Activated T-helper 1 cell treated with anti-CD3 and anti-CD28 coated beads, Interleukin-12 subunit alpha, Interleukin-12 subunit beta, Interleukin-2, Interleukin-4 antibody, amounts not matched to agents 30 ng/mL and 10 ng/mL and 1 ng/mL, durations not matched to agents 14 hours and 24 hours and 36 hours (primary cell): ENCODE measurements at places on chromosomes 3 and 15. TPM values are rescaled to one million over a fixed set of nuclear protein-coding genes. Genes with fewer than 3 reads are reported as not detected.

GRCh38 chr3:62942227-62942626 lies 67.0 kb upstream of the CADPS start:
- H3K27ac ChIP-seq, result no peak overlapping the region
- no peaks in the 10 kb centered on the region for H3K27me3 ChIP-seq
- DNase-seq, result no peak
- no peak overlapping the region for H3K4me3 ChIP-seq
- H3K36me3 ChIP-seq, result no peaks in the 10 kb centered on the region
- no peaks in the 10 kb centered on the region for H3K4me1 ChIP-seq

- peaks cover 5% of the 10 kb centered on the region for H3K27me3 ChIP-seq
- DNase-seq, result no peak
- H3K27ac ChIP-seq, result no peak overlapping the region
- H3K4me1 ChIP-seq, result no peaks in the 10 kb centered on the region
These were observed 46.5 kb downstream of the TP63 start for GRCh38 chr3:189677667-189678066.

DNA sequence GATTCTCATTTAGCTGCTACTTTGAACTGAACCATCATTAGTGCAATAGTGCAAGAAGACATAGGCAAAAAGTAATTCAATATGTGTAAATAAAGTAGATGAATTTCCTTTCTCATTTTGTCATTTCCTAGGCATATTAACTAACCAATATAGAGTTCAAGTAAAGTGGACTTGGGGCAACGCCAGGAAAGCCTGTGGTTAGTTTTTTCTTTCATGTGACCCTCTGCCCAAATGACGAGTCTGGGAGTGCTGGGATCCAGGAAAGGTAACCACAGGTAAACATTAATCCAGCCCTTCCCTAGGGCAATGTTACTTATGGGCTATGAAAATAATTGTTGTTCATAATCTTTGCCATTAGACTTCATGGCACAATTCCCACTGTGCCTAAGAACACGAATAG lies 181.0 kb downstream of the VPS13C start:
- H3K27me3 ChIP-seq, result no peaks in the 10 kb centered on the region
- no peak overlapping the region for H3K27ac ChIP-seq
- no peak overlapping the region for H3K4me3 ChIP-seq
- no peak for DNase-seq

DNA sequence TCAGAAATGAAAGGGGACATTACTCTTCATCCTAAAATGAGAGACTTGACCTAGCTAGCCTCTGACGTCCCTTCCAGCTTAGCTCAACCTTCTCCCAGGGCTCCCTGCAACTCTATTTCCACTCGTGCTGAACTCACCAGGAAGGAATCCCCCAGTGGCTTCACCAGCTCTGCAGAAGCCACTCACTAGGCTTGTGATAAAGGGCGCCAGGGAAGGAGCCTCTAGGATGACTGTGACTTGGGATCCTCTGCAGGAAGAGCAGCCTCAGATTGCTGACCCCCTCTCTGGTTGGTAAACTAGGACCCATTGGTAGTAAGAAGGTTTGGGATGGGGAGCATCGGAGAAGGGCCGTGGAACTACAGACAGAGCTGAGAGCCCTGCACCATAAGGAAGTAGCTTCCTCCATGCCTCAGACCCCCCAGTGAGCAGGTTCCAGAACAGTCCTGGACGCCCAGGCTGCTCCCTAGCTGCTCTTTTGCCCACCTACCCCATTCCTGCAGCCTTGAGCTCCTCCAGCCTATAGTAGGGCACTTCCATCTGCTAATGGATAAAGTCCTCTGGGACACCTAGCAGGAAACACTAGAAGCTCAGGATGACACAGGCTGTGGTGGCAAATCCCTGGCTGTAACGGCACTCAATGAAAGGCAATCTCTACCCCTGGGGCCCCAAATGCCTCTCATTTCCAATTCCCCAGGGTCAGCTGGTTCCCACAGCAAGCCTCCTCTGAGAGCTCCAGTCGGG lies 26.0 kb downstream of the PLA2G4F start:
- no peak overlapping the region for H3K4me3 ChIP-seq
- H3K4me1 ChIP-seq, result peaks cover 5% of the 10 kb centered on the region
- H3K27ac ChIP-seq, result no peak overlapping the region
- DNase-seq, result no peak
- no peaks in the 10 kb centered on the region for H3K36me3 ChIP-seq

GRCh38 chr3:58688574-58688973 lies 22.0 kb upstream of the FAM3D start:
- H3K4me3 ChIP-seq, result no peak overlapping the region
- no peak for DNase-seq
- no peak overlapping the region for H3K27ac ChIP-seq
- no peaks in the 10 kb centered on the region for H3K27me3 ChIP-seq
- peaks cover 2% of the 10 kb centered on the region for H3K36me3 ChIP-seq

- peaks cover 8% of the 10 kb centered on the region for H3K27me3 ChIP-seq
- DNase-seq, result no peak
- H3K4me3 ChIP-seq, result no peak overlapping the region
- H3K27ac ChIP-seq, result no peak overlapping the region
- H3K36me3 ChIP-seq, result no peaks in the 10 kb centered on the region
These were observed 35.7 kb downstream of the ZNF860 start for GRCh38 chr3:32017286-32017685.

GRCh38 chr3:112888381-112889085 lies 41.9 kb upstream of the CD200R1L start:
- peaks cover 15% of the 10 kb centered on the region for H3K27me3 ChIP-seq
- H3K36me3 ChIP-seq, result no peaks in the 10 kb centered on the region
- DNase-seq, result no peak
- no peak overlapping the region for H3K27ac ChIP-seq
- no peaks in the 10 kb centered on the region for H3K4me1 ChIP-seq
- H3K4me3 ChIP-seq, result no peak overlapping the region

- peaks cover 2% of the 10 kb centered on the region for H3K36me3 ChIP-seq
- H3K27me3 ChIP-seq, result peaks cover 1% of the 10 kb centered on the region
- peak overlapping the region; percentile 13 for H3K27ac ChIP-seq
These were observed 10.3 kb upstream of the GPR160 start for GRCh38 chr3:170027233-170028102.

DNA sequence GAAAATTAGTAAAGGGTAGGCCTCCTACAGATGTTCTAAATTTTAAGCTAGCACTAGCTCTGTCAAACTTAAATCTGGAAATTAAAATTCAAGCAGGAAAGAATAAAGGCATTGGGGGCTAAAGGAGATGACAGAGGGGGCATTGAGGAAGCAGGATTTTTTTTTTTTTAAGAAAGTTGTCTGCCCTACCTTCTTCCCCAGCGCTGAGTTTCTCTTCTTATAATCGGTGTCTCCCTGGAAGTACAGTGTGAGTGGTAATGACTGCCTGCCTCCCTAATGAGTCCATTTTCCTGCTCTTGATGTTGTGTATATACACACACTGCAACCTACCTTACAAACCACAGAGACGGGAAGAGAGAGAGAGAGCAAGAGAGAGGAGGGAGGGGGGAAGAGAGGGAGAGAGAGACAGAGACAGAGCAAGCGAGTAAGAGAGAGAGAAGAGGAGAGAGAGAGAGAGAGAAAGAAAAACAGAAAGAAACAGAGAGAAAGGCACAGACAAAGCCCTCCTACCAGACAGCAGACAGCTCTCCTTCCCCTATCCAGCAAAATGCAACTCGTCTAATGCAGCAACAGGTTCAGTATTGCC lies 47.0 kb downstream of the ZBTB20 start:
- no peaks in the 10 kb centered on the region for H3K36me3 ChIP-seq
- no peaks in the 10 kb centered on the region for H3K27me3 ChIP-seq
- H3K27ac ChIP-seq, result peak overlapping the region; percentile 7
- DNase-seq, result peak; percentile 10
- H3K4me3 ChIP-seq, result peak overlapping the region; percentile 59
- peaks cover 16% of the 10 kb centered on the region for H3K4me1 ChIP-seq

DNA sequence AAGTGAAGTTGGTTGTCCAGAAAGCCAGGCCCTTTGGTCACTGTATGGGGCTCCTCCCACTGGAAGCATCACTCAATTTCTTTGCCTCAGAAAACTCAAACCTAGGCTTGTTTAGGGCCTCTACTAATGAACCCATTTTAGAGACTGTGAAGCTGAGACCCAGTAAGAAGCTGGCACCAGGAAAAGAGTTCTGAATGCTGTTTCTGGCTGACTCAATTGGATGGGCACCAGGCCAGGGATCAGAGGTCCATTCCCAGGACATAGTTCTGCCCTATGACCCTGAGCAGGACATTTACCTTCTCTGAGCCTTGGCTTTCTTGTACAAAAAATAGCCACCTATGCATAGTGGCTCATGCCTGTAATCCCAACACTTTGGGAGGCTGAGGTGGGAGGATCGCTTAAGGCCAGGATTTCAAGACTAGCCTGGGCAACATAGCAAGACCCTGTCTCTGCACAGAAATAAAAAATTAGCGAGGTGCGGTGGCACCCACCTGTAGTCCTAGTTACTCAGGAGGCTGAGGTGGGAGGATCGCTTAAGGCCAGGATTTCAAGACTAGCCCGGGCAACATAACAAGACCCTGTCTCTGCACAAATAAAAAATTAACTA lies 30.6 kb downstream of the CD276 start:
- no peaks in the 10 kb centered on the region for H3K36me3 ChIP-seq
- peaks cover 11% of the 10 kb centered on the region for H3K27me3 ChIP-seq
- no peak for DNase-seq
- H3K4me3 ChIP-seq, result no peak overlapping the region
- H3K4me1 ChIP-seq, result no peaks in the 10 kb centered on the region
- H3K27ac ChIP-seq, result no peak overlapping the region

DNA sequence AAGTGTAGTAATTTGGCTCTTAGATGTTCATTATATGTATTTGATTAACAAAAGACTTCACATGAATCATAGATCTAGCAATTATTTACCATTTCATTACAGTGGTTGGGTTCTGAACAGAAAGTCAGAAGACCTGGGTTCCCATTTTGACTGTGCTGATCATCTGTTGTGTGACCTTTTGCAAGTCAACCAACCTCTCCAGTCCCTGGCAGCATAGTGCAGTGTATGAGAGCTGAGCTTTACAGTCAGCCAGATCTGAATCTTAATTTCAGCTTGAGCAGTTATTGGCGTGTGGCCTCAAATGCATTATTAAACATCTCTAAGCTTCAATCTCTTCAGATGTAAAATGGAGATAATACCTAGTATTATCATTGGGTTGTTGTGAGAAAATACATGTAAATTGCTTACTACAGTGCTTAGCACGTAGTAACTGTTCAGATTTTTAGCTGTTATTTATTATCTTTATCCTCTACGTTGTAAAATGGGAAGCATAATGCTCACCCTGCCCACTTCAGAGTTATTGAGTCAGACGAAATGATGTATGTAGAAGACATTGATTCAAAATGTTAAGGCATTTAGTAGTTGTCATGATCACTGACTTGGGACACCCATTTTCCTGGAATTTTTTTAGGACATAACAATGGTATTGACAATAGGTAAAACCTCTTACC lies 104.0 kb downstream of the KLHL25 start:
- peaks cover 73% of the 10 kb centered on the region for H3K4me1 ChIP-seq
- no peaks in the 10 kb centered on the region for H3K27me3 ChIP-seq
- H3K4me3 ChIP-seq, result peak overlapping the region; percentile 96
- H3K27ac ChIP-seq, result peak overlapping the region; percentile 100
- peak; percentile 37 for DNase-seq

GRCh38 chr15:70936326-70936725 lies 43.7 kb downstream of the LRRC49 start:
- peaks cover 6% of the 10 kb centered on the region for H3K27me3 ChIP-seq
- H3K36me3 ChIP-seq, result no peaks in the 10 kb centered on the region
- DNase-seq, result no peak
- H3K4me1 ChIP-seq, result no peaks in the 10 kb centered on the region
- no peak overlapping the region for H3K27ac ChIP-seq

DNA sequence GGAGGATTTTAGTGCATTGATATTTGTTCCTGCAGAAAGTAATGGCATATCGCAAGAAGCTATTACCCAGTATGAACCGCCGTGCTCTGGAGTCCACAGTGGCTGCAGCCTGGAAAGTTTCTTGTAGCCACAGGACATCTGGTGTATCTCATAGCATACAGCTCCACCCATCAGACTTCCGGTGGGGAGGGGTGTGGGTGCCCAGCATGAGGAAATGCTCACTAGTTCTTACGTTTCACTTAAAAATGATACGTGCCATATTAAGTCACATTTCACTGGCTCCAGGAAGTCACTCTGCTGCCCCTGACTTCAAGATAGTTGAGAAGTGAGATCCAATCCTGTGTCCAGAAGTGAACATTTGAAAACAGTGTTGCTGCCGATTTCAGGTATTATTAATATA lies 990.4 kb downstream of the GBE1 start:
- no peaks in the 10 kb centered on the region for H3K36me3 ChIP-seq
- no peaks in the 10 kb centered on the region for H3K4me1 ChIP-seq
- H3K4me3 ChIP-seq, result no peak overlapping the region

GRCh38 chr3:88059380-88060170 lies 520 bp downstream of the ZNF654 start:
- H3K27ac ChIP-seq, result peak overlapping the region; percentile 96
- peak overlapping the region; percentile 94 for H3K4me3 ChIP-seq
- no peak for DNase-seq
- no peaks in the 10 kb centered on the region for H3K27me3 ChIP-seq
- peaks cover 57% of the 10 kb centered on the region for H3K4me1 ChIP-seq
- peaks cover 35% of the 10 kb centered on the region for H3K36me3 ChIP-seq

GRCh38 chr15:65806397-65806796 lies 14.3 kb upstream of the DENND4A start:
- no peaks in the 10 kb centered on the region for H3K27me3 ChIP-seq
- DNase-seq, result no peak
- H3K36me3 ChIP-seq, result peaks cover 4% of the 10 kb centered on the region
- no peak overlapping the region for H3K4me3 ChIP-seq

GRCh38 chr15:90844696-90845095 lies 23.7 kb upstream of the FURIN start:
- peaks cover 40% of the 10 kb centered on the region for H3K36me3 ChIP-seq
- peak overlapping the region; percentile 53 for H3K4me3 ChIP-seq
- peak overlapping the region; percentile 97 for H3K27ac ChIP-seq
- peaks cover 69% of the 10 kb centered on the region for H3K4me1 ChIP-seq
- DNase-seq, result no peak

- no peak for DNase-seq
- no peaks in the 10 kb centered on the region for H3K27me3 ChIP-seq
- H3K4me3 ChIP-seq, result no peak overlapping the region
These were observed 36.0 kb downstream of the RAB27A start for GRCh38 chr15:55253580-55253979.

GRCh38 chr15:39177561-39177960 lies 403.3 kb upstream of the THBS1 start:
- H3K4me1 ChIP-seq, result no peaks in the 10 kb centered on the region
- H3K36me3 ChIP-seq, result no peaks in the 10 kb centered on the region
- H3K27ac ChIP-seq, result no peak overlapping the region
- peaks cover 18% of the 10 kb centered on the region for H3K27me3 ChIP-seq
- DNase-seq, result no peak

Gene GPR87
- total RNA-seq, result 0.62 and 0.93 TPM in 2 replicates

Gene PSMD6
- 133 and 137 TPM in 2 replicates for total RNA-seq

Gene MYRIP
- total RNA-seq, result not detected in 2 replicates

Gene GP9
- not detected in 2 replicates for total RNA-seq

Gene EFCC1
- 0.21 and 0.22 TPM in 2 replicates for total RNA-seq

Gene SNURF
- total RNA-seq, result 4.3 and 7.8 TPM in 2 replicates

Gene SKOR1
- total RNA-seq, result 0.21 TPM in 1 of 2 replicates, not detected in the other

Gene SPATA12
- not detected in 2 replicates for total RNA-seq

Gene SUSD5
- total RNA-seq, result not detected in 2 replicates

Gene SEMA5B
- not detected in 2 replicates for total RNA-seq

Gene CISH
- 334 and 341 TPM in 2 replicates for total RNA-seq

Gene CCR4
- 110 and 115 TPM in 2 replicates for total RNA-seq

Gene C3orf49
- not detected in 2 replicates for total RNA-seq
